ENCODE measurements at places on chromosomes 11 and 22.

- DNase-seq, result no peak
Observed at GRCh38 chr22:43633631-43634285, 178.3 kb downstream of the EFCAB6 start.

DNA sequence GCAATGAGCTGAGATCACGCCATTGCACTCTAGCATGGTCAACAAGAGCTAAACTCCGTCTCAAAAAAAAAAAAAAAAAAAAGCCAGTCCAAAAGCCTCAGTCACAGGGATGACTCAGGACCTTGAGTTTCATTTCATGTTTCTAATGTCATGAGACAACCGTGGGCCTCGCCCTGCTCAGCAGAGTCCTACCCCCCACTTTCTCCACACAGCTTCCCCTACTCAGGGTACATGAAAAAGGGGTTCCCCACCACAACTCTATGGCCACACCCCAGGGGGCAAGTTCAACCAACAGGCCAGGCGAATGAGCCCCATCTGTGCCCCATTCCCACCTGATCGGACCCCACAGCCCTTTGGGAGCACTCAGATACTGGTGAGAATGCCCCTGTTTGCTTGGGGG, 24.3 kb upstream of the ADA2 start:
- no peak for DNase-seq

- DNase-seq, result no peak
Observed at GRCh38 chr11:103480421-103480820, 371.2 kb downstream of the DYNC2H1 start.

- DNase-seq, result no peak
Observed at GRCh38 chr11:99257131-99257530, 236.4 kb downstream of the CNTN5 start.

DNA sequence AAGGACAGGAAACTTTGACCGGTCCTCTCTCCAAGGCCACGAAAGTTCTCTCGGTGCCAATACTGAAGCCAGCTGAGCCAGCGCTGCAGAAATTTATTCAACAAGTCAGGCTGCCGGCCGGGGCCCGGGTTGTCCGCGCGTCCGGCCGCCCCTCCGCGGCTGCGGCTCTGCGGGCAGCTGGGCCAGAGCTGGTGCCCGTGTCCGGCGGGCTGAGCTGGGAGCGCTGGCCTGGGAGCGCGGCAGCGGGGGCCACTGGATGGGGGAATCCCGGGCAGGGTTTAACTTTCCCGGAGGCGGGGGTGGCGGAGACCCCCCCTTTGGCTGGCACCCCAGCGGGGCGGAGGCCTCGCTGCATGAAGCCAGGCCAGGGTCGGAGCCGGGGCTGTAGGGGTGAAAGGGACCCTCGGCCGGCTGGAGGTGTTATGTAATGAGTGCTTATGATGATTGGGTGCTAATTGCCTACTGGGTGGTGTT, 12.3 kb upstream of the CACNA1I start:
- no peak for DNase-seq

GRCh38 chr11:127592371-127592770, 591.8 kb upstream of the KIRREL3 start:
- no peak for DNase-seq

DNA sequence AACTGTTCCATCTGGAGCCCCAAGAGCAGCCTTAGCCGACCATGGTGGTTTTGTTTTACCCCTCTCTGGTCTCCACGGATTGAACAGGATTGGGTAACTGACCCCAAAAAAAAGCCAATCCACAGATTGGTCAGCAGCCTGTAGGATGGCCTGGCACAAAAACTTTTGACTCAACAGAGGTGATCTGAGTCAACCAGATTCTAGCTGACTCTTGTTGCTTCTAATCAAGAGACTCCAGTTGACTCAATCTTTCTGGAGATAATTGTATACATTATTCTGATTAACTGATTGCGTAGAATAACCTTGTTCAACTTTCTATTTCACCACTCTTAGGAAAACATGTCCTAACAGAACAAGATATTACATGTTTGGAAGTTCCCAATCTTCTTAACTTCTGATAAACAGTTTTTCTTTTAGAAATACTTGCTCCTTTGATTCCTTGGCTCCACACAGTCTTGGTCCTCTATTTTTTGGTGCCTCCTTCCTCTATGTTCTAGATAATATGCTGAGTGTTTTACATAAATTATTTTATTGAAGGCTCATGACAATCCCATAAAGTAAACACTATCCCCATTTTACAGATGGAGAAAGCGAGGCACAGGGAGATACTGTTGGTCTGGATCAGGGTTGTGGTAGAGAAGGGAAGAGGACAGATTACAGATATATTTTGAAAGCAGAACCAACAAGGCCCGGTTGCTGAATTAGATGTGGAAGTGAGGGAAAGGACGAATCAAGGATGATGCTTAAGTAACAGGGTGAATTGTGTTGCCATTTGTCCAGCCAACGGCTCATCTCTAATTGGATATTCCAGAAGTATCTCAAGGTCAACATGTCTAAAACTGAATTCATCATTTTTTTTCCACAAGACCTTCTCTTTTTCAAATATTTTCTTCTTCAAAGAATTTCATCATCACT, 11.5 kb upstream of the ZC3H12C start:
- no peak for DNase-seq

DNA sequence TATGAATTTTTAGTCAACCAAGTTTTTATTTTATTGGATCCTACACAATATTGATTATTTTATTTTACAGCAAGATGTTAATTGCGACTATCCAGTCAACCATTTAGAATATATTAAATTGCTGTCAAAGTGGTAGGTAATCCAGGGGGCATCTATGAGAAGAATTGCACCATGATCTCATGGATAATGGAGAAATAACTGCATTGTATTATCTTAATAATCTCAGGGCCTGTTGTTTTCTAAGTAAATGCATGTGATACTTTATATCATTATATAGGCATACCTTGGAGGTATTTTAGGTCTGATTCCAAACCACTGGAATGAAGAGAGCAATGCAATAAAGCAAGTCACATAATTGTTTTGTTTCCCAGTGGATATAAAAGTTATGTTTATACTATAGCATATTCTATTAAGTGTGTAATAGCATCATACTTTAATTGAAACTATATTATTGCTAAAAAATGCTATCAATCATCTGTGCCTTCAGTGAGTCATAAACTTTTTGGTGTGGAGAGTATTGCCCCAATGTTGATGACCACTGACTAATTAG, 595.4 kb upstream of the CHORDC1 start:
- no peak for DNase-seq

- no peak for DNase-seq
Observed at GRCh38 chr22:26199665-26200064, 30.4 kb downstream of the SEZ6L start.

DNA sequence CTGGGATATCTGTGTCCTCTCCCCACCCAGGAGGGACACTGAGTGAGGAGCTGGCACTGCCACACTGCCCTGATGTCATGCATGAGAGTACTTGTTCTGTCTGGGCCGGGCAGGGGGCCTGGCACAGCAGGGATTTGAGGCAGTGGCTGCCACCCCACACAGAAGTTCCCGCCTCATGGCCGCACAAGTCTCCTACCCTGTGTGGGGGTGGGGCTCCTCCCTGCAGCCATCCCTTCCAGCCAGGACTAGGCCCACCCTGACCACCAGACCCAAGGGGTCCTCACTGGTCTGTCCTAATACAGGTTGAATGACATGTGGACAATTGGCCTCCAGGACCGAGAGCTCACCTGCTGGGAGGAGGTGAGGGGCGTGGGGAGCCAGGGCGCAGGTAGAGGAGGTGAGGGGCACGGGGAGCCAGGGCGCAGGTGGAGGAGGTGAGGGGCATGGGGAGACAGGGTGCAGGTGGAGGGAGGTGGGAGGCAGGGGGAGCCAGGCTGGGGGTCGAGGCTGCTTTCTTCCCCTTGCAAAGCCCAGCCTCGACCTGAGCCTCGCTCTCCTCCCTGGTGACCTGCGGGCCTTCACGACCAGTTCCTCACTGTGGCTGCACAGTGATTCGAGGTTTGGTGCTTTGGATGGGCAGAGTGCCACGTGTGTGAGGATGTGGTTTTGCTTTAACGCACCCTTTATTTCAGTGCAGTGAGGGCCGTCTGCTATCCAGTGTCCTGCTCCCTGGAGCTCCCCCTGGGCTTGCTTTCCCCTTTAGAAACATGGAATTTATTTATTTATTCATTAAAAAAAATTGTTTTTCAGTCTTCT, 7.4 kb downstream of the LZTR1 start:
- no peak for DNase-seq

DNA sequence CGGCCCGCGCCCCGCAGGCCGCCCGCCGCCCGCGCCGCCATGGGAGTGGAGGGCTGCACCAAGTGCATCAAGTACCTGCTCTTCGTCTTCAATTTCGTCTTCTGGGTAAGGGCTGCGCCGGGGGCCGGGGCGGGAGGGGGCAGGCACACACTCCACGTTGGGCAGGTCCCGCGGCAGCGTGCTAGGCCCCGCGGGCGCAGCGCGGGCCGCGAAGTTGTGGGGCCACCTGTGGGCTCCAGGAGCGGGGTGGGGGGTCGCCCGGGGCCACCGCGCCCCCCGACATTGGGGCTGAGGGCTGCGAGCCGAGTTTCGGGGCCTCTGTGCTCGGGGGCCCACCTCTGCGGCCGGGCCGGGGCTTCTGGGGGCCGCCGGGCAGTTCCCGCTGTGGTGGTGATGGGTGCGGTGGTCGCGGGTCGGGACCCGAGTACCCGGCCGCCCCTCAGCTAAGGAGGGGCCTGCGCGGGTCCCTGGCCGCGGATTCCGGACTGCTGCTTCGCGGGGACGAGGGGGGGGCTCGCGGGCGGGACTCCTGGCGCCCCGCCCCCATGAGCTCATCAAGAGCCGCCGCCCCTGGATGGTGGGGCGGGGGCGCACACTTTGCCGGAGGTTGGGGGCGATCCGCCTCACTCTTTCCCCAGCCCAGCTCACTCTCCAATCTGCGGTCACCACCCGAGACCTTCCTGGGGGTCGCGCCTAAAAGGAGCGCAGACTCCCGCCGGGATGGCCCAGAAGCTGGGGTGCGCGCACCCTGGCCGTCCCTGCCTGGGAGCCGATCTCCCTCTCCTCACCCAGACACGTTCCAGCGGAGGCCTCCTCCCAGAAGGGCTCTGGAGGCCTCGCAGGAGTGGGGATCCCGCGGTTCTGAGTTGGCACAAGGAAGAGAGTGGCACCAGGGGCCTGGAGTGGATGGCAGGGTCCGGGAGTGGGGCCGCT, 667 bp downstream of the CD81 start:
- no peak for DNase-seq

DNA sequence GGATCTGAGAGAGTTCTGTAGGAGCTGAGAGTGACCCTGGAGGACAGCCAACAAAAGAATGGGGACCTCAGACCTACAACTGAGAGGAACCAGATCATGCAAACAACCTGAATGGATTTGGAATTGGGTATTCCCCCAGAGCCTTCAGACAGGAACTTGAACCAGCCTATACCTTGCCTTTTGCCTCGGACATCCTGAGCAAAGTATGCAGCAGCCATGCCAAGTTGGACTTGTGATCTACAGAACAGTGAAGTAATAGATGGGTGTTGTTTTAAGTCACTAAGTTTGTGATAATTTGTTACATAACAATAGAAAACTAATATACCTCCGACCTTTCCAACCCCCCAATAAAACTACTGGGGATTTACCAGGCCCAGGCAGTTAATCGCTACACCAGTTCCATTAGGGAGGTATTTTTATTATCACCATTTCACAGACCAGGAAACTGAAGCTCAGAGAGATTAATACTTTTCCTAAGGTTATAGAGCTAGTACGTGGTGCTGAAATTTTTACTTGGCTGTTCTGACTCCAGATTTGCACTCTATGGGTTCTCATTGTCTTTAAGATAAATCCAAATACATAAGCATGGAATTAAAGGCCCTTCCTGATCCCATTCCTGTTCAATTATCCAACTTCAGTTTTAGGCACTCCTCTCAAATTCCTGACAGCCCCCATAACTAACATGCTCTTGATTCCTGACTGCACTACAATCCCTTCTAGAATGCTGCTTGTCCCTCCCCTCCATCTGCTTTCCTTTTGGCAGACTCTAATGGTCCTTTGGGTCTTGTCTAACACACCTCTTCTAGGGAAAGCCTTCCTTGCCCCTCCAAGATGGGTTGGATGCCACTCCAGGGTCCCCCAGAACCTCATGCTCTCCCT, 1.7 kb upstream of the RASSF10 start:
- DNase-seq, result no peak

GRCh38 chr11:124839972-124840621, 25.1 kb upstream of the ROBO3 start:
- DNase-seq, result no peak

GRCh38 chr11:86559311-86559945, 113.0 kb downstream of the ME3 start:
- DNase-seq, result no peak

- no peak for DNase-seq
Observed at GRCh38 chr11:130859886-130860285, 56.4 kb downstream of the SNX19 start.

DNA sequence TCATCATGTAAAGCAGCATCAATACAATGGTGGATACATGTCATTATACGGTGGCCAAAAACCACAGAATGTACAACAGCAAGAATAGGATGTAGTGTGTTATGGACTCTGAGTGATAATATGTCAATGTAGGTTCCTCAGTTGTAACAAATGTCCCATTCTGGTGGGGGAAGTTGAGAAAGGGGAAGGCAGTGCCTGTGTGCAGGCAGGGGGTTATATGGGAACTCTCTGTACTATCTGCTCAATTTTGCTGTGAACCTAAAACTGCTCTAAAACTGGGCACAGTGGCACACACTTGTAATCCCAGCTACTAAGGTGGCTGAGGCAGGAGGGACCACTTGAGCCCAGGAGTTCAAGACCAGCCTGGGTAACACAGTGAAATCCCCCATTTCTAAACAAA, 5.9 kb downstream of the CHKA start:
- no peak for DNase-seq
